ENCODE measurements at places on chromosomes 7 and 10. TPM values are rescaled to one million over a fixed set of nuclear protein-coding genes. Genes with fewer than 3 reads are reported as not detected.

DNA sequence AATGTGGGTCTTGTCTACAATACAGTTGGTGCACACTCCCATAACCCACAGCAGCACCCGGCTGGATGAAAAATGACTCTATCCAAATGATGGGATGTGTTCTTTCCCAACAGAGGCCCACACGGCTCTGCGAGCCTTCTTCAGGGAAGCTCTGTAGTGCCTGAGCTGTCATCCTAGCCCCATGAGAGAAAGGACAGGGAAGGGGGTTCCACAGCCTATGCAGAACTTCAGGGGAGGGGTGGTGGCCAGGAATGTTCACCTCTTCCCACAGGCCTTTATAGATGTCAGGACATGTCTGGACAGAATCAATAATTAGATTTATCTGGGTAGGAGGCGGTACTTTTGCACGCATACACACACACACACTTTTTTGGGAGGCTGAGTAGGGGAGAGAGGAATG lies 109.0 kb downstream of the JCAD start:
- no peaks in the 10 kb centered on the region for H3K36me3 ChIP-seq
- H3K4me3 ChIP-seq = no peak overlapping the region
- DNase-seq = no peak
- no peaks in the 10 kb centered on the region for H3K27me3 ChIP-seq

- DNase-seq = no peak
- H3K27me3 ChIP-seq = no peaks in the 10 kb centered on the region
- H3K36me3 ChIP-seq = no peaks in the 10 kb centered on the region
- H3K4me3 ChIP-seq = no peak overlapping the region
- peaks cover 9% of the 10 kb centered on the region for H3K4me1 ChIP-seq
Observed at GRCh38 chr10:123990889-123991288, 99.3 kb upstream of the CPXM2 start.

GRCh38 chr7:16233517-16233916 lies 187.8 kb downstream of the CRPPA start:
- no peaks in the 10 kb centered on the region for H3K4me1 ChIP-seq
- no peak for DNase-seq
- H3K4me3 ChIP-seq = no peak overlapping the region
- H3K36me3 ChIP-seq = no peaks in the 10 kb centered on the region
- no peaks in the 10 kb centered on the region for H3K27me3 ChIP-seq
- H3K27ac ChIP-seq = no peak overlapping the region

DNA sequence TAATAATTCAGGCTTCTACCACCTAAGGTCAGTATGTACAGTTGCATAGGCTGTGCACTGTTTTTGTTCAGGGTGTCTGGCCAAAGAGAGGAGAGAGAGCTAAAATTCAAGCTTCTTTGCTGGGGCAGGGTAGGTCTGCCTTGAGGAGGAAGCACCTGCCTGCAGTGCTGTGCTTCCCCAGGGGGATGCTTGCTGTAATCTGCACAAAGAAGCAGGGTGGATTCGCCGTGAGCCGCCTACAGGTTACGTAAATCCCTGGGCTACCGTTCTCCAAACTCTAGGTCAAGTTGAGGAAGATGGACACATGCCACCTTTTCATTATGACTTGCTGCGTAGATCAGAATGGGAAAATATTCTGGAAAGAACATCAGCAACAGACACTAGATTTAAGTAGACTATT lies 543.3 kb downstream of the TNS3 start:
- no peaks in the 10 kb centered on the region for H3K4me1 ChIP-seq
- H3K36me3 ChIP-seq = no peaks in the 10 kb centered on the region
- 0 out of 2 replicates have a peak, but pooled peaks cover 1% of the 10 kb centered on the region for H3K27me3 ChIP-seq
- no peak for DNase-seq
- H3K27ac ChIP-seq = no peak overlapping the region
- no peak overlapping the region for H3K4me3 ChIP-seq

- DNase-seq = no peak
- H3K4me3 ChIP-seq = no peak overlapping the region
- H3K27me3 ChIP-seq = no peaks in the 10 kb centered on the region
- no peaks in the 10 kb centered on the region for H3K4me1 ChIP-seq
- H3K27ac ChIP-seq = no peak overlapping the region
Observed at GRCh38 chr7:68730964-68731363, 867.3 kb upstream of the AUTS2 start.

- no peak overlapping the region for H3K4me3 ChIP-seq
- no peak overlapping the region for H3K27ac ChIP-seq
- no peaks in the 10 kb centered on the region for H3K27me3 ChIP-seq
- DNase-seq = no peak
- H3K36me3 ChIP-seq = no peaks in the 10 kb centered on the region
Observed at GRCh38 chr10:8150401-8150905, 96.0 kb downstream of the GATA3 start.

DNA sequence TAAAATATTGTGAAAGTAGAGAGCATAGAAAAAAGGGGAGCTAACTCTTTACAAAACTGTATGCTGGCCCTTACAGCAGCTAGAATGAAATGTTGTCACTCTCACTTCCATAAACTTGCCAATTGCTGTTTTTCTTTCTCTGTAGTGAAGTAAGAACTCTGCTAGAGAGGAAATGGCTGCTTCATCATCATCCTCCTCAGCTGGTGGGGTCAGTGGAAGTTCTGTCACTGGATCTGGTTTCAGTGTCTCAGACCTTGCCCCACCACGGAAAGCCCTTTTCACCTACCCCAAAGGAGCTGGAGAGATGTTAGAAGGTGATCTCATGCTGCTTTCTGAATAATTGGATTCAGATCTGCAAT lies 7.6 kb upstream of the ASCC1 start:
- no peak overlapping the region for H3K4me3 ChIP-seq
- no peak for DNase-seq

Gene NUTM2A
- 0.21 TPM for total RNA-seq
